Common myeloid progenitor, CD34-positive (primary cell): ENCODE measurements at places on chromosomes 13 and 19.

DNA sequence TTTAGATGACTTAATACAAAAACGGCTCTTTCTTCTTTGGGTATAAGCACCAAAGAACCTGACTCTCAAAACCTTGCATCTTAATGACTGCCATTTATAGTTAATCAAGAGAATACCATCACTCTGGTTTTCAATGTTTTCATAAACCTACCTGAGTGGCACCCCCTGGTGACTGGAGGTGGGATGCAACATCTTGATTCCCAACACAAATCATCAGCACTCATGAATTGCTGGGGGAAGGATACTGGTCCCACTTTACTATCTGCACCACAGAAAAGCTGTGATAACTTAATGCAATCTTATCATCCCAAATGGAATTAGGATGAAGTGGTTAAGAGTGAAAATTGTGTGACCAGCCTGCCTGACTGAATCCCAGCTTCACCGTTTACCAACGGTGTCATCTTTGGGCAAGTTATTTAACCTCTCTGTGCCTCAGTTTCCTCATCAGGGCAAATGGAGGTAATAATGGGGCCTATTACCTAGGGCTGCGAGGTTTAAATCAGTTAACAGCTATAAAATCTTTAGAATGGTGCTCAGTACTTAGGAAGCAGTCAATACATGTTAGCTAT, 366.4 kb downstream of the KLF12 start:
- no peaks in the 10 kb centered on the region for H3K36me3 ChIP-seq
- peaks cover 24% of the 10 kb centered on the region for H3K4me1 ChIP-seq
- no peaks in the 10 kb centered on the region for H3K27me3 ChIP-seq
- H3K27ac ChIP-seq = no peak overlapping the region
- H3K4me3 ChIP-seq = no peak overlapping the region

- no peak for DNase-seq
- no peaks in the 10 kb centered on the region for H3K27me3 ChIP-seq
- H3K4me3 ChIP-seq = no peak overlapping the region
- H3K36me3 ChIP-seq = no peaks in the 10 kb centered on the region
Measured at GRCh38 chr13:33310245-33311038, 24.9 kb upstream of the STARD13 start.

DNA sequence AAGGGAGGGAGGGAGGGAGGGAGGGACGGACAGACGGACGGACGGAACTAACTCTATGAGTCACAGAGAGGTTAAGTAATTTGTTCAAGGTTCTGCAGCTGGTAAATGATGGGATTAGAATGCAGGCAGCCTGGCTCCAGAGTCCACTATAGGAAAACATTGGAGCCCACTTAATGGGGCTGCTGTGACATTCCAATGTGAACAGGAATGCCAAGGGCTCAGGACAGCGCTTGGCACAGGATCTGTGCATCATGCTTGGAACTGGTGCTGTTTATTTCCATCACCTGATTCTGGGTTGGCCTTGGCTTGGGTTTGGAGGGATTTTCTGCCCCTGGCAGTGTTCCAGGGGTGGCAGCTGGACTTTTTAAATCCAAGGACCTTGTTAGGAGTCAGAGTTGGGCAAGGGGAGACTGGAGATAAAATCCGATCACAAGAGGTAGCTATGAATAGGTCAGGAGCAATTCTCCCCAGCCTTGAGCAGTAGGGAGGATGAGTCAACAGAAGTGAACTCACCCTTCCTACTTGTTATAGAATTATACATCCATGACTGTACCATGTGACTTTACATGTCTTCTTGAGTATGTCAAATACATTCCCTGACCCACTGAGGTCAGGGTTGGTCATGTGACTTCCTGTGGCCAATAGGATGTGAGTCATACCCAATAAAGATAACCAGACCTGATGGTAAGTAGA, 7.8 kb upstream of the HIF3A start:
- no peak overlapping the region for H3K4me3 ChIP-seq
- H3K27me3 ChIP-seq = peaks cover 3% of the 10 kb centered on the region
- no peaks in the 10 kb centered on the region for H3K4me1 ChIP-seq
- H3K36me3 ChIP-seq = no peaks in the 10 kb centered on the region
- DNase-seq = peak; percentile 37

GRCh38 chr13:110869805-110870706, 44.8 kb downstream of the ANKRD10 start:
- no peaks in the 10 kb centered on the region for H3K36me3 ChIP-seq
- H3K4me3 ChIP-seq = no peak overlapping the region
- peak; percentile 57 for DNase-seq
- peaks cover 5% of the 10 kb centered on the region for H3K27me3 ChIP-seq
- no peak overlapping the region for H3K27ac ChIP-seq

GRCh38 chr13:46097015-46097414, 7.8 kb downstream of the CPB2 start:
- H3K27me3 ChIP-seq = no peaks in the 10 kb centered on the region
- no peaks in the 10 kb centered on the region for H3K36me3 ChIP-seq
- no peak for DNase-seq
- H3K4me3 ChIP-seq = no peak overlapping the region
- peaks cover 7% of the 10 kb centered on the region for H3K4me1 ChIP-seq
- no peak overlapping the region for H3K27ac ChIP-seq

DNA sequence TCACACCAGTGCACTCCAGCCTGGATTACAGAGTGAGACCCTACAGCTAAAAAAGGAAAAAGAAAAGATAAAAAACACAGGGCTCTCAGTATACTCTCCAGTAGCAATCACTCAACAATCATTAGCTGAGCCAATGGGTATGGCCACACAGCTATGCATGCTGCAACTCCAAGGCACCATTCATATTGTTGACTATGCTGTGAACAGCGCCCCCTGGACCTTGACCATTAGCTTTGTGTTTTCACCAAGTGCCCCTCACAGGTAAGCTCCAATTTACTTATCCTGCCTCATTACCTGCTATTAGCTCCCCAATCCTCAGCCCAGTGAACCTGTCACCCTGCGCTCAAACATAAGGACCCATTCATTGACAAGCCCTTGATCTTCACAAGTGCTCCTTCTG, 35.8 kb downstream of the ZIC5 start:
- H3K4me3 ChIP-seq = no peak overlapping the region
- peaks cover 2% of the 10 kb centered on the region for H3K27me3 ChIP-seq
- no peaks in the 10 kb centered on the region for H3K4me1 ChIP-seq
- H3K27ac ChIP-seq = no peak overlapping the region
- no peak for DNase-seq
- H3K36me3 ChIP-seq = no peaks in the 10 kb centered on the region

GRCh38 chr13:41971848-41972247, 10.9 kb upstream of the VWA8 start:
- H3K4me3 ChIP-seq = no peak overlapping the region
- H3K4me1 ChIP-seq = peaks cover 7% of the 10 kb centered on the region

GRCh38 chr13:38606699-38607535, 80.0 kb upstream of the FREM2 start:
- H3K36me3 ChIP-seq = no peaks in the 10 kb centered on the region
- H3K4me3 ChIP-seq = no peak overlapping the region
- DNase-seq = no peak
- H3K27me3 ChIP-seq = no peaks in the 10 kb centered on the region
- no peaks in the 10 kb centered on the region for H3K4me1 ChIP-seq

- no peaks in the 10 kb centered on the region for H3K4me1 ChIP-seq
- DNase-seq = peak; percentile 28
- H3K4me3 ChIP-seq = no peak overlapping the region
- H3K27ac ChIP-seq = no peak overlapping the region
- H3K27me3 ChIP-seq = peaks cover 3% of the 10 kb centered on the region
Measured at GRCh38 chr13:94345374-94346195, 133.9 kb downstream of the DCT start.

DNA sequence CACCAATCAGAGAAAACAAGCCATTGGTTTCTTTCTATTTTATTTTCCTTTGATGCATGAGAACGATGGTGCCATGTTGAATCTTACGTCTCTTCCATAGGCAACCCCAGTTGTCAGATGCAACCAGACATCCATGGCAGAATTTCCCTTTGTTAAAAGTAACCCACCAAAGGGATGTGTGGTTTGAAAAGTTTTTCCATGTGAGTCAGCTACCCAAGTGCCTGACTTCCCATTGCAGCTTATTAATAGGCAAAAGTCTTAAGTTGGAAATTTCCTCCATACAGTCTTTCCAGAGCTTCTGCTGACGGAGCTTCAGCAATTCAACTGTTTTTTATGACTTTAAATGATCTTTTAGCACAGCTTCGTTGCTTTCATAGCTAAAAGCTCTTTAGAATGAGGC, 73.8 kb upstream of the FAM216B start:
- no peak for DNase-seq
- no peaks in the 10 kb centered on the region for H3K27me3 ChIP-seq
- H3K4me1 ChIP-seq = no peaks in the 10 kb centered on the region
- no peak overlapping the region for H3K4me3 ChIP-seq
- H3K36me3 ChIP-seq = no peaks in the 10 kb centered on the region

- peak overlapping the region; percentile 49 for H3K27ac ChIP-seq
- no peak overlapping the region for H3K4me3 ChIP-seq
- no peak for DNase-seq
- H3K27me3 ChIP-seq = no peaks in the 10 kb centered on the region
Measured at GRCh38 chr13:113448885-113449692, 4.2 kb downstream of the ADPRHL1 start.

DNA sequence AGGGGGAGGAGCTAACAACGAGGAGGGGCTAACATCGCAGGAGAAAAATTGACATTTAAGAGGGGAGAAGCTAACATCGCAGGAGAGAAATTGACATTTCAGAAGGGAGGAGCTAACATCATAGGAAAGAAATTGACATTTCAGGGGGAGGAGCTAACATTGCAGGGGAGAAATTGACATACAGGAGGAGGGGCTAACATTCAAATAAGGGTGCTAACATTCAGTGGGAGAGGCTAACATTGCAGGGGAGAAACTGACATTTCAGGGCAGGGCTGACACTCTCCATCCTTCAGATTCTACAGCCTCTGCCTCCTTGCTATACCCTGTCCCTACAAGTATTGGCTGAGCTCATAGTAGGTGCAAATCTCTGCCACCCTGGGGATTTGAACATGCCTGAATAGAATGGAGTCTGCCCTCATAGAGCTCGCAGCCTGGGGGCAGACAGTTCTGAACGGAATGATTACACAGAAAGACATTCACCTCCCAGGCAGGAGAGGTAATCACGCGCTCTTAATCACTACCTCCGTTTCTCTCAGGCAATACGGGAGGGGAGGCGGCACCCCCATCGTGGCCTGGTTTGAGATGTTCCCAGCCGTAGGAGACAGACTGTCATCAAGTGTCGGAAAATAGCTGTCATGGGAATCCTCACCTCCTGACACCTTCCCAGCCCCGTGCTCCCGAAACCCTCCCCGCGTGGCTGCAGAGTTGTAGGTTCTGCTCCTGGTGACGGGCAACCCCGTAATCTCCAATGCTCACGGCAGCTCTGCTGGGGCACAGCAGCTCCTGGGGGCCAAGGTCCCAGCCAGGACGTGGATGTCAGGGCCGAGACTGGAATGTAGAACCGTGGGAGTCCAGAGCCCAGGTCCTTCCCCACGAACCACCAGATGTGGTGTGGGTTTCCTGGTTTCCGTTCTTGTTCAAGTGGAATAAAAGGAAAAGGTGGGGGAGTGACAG, 9.5 kb downstream of the GPR32 start:
- H3K4me3 ChIP-seq = no peak overlapping the region
- H3K4me1 ChIP-seq = peaks cover 13% of the 10 kb centered on the region
- peaks cover 67% of the 10 kb centered on the region for H3K27me3 ChIP-seq

GRCh38 chr13:24709186-24709913, 29.1 kb downstream of the ATP12A start:
- H3K27ac ChIP-seq = no peak overlapping the region
- H3K4me3 ChIP-seq = peak overlapping the region; percentile 26
- H3K36me3 ChIP-seq = no peaks in the 10 kb centered on the region
- peak; percentile 96 for DNase-seq
- H3K4me1 ChIP-seq = peaks cover 41% of the 10 kb centered on the region

- DNase-seq = no peak
- peaks cover under 1% of the 10 kb centered on the region for H3K4me1 ChIP-seq
- no peak overlapping the region for H3K27ac ChIP-seq
- H3K4me3 ChIP-seq = no peak overlapping the region
- no peaks in the 10 kb centered on the region for H3K36me3 ChIP-seq
Measured at GRCh38 chr19:51816711-51817110, 21.8 kb downstream of the FPR3 start.
